ENCODE measurements at places on chromosomes 11 and 22.
A peak's percentile ranks its signal among the peaks of the same experiment; 100 is the strongest.

- no peak for DNase-seq
These were observed 57.1 kb downstream of the ARHGAP8 start for GRCh38 chr22:44809456-44809855.

- no peak for DNase-seq
These were observed 106.1 kb upstream of the PLET1 start for GRCh38 chr11:112366777-112367176.

GRCh38 chr11:76215941-76216340 lies 9.6 kb upstream of the WNT11 start:
- no peak for DNase-seq

DNA sequence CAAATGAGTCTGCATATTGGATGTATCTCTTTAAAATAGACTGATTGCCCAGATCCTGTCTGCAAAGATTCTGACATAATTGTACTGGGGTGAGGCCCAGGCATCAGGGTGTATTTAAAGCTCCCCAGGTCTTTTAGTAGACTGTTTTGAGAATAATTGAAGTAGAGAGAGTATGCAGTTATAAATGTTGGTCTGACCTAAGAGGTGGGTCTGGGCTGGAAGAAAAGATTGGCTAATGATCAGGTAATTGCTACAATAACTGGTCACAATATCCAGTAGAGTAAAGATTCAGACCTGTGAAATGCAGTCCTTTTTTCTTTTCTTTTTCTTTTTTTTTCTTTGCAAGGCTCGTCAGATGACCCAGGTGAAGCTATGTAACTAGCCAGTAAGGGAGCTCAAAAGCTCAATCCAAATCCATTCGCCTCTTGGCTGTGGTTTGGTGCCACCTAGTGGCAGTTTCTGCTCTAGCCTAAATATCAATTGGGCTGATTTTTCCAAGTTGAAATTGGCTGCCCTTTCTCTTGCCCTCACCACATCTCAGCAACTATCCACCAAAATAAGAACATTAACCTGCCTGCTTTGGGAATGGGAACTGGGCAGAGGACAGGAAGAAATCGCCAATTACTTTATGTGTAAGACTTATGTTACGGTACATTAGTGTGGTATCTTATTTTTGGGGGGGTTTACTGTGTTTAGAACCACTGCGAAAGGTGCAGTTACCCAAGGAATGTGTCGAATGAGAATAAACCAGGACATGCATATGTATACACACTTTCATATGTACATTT lies 45.9 kb downstream of the ZNF143 start:
- peak; percentile 90 for DNase-seq

- no peak for DNase-seq
These were observed 47.5 kb downstream of the PAMR1 start for GRCh38 chr11:35477901-35478300.

DNA sequence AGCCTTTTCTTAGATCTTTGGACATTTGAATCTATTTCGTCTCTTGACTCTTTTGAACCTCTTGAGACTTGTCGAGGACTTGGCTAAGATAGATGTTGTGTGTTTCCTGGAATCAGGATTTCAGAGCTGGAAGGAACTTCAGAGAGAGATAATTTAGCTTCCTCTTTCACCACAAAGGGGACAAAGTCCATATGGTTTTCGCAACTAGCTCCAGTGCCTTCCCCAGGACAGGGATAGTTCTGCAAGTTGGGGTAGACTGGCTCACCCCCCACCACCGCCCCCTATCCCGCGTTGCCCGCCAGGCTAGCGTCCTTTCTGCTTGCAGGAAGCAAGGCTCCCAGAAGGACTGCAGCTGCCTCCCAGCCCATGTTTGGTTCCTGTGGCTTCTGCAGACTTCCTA lies 75.7 kb upstream of the MYO18B start:
- peak; percentile 93 for DNase-seq

DNA sequence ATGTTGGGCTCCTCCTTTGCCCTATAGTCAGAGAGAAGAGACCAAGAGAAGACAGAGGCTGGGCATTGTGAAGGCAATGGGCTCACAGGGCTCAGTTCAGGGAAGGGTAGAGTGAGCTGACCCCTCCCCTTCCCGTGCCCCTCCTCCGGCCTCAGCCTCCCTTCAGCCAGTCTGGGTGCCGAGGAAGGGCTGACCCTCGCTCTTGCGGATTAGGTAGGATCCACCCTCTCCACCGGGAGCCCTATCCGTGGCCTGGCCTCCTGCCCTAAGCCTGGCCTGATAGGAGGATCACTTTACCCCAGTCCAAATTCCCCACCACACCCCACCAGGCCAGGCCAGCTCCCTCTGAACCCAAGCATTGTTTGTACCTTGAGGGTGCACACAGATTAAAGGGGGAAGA lies 1.8 kb upstream of the PPP1R14B start:
- no peak for DNase-seq

GRCh38 chr22:49827853-49828598 lies at the start of gene BRD1:
TSS of gene BRD1 (minus strand) at chr22:49827873. CDS start at chr22:49824317, 3,556 bp downstream.
- peak; percentile 62 for DNase-seq

DNA sequence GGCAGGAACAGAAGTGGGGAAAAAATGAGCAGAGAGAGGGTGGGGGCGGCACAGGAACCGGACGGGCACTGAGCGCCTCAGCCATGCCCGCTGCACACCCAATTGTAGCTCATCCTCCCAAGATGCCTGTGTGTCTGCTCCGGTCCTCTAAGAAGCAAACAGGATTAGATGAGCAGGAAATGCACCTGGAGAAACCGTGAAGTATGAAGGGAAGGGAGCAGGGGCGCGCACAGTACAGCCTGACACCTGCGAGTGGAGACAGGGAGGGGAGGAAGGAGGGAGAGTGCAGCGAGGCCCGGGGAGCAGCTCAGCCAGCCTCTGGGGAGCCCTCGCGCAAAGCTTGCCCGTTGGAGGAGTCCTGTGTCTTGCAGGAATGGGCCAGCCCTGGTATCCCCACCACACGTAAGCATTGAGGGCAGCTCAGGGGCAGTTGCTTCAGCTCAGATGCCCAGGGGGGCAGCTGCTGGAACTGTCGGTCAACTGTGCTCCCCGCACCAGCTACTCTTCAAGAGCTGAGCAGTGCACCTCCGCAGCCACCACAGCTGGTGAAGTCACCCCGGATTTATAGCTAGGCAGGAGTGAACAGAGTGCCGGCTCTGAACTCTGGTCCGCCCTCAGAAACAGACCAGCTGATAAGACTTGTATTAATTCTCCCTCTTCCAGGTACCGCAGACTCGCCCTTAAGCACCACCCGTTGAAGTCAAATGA lies 7.0 kb downstream of the DNAJB13 start:
- no peak for DNase-seq

DNA sequence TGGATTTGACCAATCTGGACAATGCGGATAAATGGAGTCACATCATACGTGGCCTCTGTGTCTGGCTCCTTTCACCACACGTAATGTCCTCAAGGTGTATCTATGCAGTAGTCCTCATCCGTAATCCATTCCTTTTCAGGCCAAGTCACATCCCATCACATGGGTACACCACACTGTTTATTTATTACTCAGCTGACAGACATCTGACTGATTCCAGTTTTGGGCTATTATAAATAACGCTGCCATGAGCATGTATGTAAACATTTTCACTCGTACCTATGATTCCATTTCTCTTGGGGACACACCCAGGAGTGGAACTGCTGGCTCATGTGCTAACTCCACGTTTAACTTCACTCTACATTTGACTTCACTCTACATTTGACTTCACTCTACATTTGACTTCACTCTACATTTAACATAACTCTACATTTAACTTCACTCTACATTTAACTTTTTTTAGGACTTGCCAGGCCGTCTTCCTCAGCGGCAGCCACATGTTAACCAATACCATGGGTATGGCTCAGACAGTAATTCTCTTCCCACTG lies 52.1 kb downstream of the SHANK2 start:
- no peak for DNase-seq

GRCh38 chr11:2982214-2982613 lies 9.9 kb downstream of the NAP1L4 start:
- no peak for DNase-seq

- DNase-seq = peak; percentile 28
These were observed 35.5 kb upstream of the ST14 start for GRCh38 chr11:130124096-130124495.

DNA sequence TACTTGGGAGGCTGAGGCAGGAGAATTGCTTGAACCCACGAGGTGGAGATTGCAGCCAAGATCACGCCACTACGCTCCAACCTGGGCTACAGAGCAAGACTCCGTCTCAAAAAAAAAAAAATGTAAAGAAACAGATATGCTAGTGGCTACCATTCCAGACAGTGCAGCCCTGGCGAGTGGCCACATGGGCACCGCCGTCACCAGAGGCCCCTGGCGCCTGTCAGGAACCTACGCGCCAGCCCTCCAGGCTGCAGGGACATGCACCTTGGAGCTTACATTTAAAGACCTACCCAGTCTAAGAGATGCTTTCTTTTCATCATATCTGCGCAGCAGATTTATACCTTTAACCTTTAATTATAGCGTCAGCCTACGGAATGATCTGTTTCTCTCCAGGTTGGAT lies 37.2 kb upstream of the IGSF9B start:
- DNase-seq = no peak

- no peak for DNase-seq
These were observed 139.1 kb upstream of the DDI1 start for GRCh38 chr11:103897160-103897936.

- no peak for DNase-seq
These were observed 107.5 kb downstream of the TRIM29 start for GRCh38 chr11:120030411-120030810.

DNA sequence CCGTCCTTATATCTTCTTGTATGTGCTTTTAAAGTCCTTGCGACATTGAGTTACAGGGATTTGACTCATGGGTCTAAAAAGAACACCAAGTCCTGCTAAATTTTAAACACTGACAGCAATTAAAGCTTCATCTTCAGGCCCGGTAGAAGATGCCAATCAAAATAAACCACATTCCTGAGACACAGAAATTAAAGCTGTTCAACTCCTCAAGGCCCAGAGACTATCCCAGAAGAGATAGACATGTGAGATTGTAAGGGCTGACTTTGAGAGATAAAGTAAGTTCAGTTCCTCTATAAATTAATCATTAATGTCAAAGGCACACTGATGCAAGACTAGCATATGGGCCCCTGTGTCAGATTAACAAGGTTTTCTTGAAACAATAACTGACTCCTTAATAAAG lies 49.8 kb downstream of the OSBPL5 start:
- DNase-seq = peak; percentile 3

GRCh38 chr11:67647471-67647870 lies 3.1 kb downstream of the ACY3 start:
- DNase-seq = no peak

DNA sequence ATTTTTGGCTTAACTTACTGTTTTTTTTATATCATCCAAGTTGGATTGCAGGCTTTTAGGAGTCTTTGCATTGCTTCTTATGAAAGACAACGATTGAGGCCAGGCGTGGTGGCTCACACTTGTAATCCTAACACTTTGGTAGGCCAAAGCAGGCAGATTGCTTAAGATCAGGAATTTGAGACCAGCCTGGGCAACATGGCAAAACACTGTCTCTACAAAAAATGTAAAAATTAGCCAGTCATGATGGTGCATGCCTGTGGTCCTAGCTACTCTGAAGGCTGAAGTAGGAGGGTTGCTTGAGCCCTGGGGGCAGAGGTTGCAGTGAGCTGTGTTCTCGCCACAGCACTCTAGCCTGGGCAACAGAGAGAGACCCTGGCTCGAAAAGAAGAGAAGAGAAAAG lies 56.6 kb downstream of the BID start:
- no peak for DNase-seq

DNA sequence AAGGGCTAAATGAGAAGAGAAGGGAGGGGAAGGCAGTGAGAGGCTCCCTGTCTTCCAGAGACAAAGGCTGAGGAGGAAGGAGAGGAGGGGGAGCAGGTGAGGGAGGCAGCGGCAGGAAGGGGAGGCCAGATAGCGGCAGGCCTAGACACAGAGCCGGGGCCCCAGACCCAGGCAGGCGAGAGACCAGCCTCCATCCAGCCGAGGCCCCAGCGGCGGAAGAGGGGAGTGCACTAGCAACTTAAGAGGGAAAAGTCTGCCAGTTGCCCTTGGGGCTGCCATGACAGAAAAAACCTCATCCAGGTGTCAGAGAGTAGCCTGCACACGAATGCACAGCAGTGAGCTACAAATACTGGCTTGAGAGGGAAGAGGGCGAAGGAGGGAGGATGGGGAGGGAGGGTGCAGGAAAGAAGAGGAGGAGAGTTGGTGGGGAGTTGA lies 46.7 kb downstream of the IGLL1 start:
- DNase-seq = peak; percentile 86

DNA sequence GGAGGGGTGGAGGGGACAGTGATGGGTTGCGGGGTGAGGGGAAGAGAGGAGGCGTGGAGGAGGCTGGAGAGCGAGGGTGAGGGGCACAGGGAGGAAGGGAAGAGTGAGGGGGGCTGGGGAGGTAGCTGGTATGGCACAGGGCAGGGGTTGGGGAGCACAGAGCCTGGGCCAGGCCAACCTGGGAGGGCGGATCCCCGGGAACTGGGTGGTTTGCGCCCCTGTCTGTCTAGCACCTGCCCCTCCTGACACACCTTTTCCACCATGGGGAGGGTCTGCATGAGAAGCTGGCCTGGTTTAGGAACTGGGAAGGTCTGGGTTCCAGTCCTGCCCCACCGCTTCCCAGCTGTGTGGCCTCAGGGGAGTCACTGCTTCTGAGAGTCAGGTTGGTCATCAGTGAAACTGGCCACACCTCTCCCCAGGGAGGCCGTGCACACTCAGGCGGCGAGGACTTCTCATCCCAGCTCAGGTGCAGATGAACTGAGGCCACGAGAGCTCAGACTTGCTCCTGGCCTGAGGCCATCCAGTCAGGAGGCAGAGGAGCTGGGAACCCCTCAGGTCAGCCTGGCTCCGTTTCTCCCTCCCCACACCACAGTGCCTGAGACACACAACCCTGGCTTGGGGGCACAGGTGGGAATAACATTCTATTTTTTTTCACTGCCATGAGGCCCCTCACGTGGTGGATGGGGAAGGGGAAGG lies 95.6 kb downstream of the PHF21B start:
- no peak for DNase-seq

Data from OCI-M1 (cell line).